Stimulated activated CD8-positive, alpha-beta memory T cell treated with anti-CD3 and anti-CD28 coated beads, Interleukin-7, amount 100 ng/mL, for 1 hour (primary cell): ENCODE measurements at places on chromosomes 1 and 21.

- no peak for DNase-seq
These were observed 996 bp upstream of the SH3BGRL3 start for GRCh38 chr1:26278724-26279455.

- DNase-seq, result no peak
These were observed 15.1 kb upstream of the PADI3 start for GRCh38 chr1:17233675-17234320.

DNA sequence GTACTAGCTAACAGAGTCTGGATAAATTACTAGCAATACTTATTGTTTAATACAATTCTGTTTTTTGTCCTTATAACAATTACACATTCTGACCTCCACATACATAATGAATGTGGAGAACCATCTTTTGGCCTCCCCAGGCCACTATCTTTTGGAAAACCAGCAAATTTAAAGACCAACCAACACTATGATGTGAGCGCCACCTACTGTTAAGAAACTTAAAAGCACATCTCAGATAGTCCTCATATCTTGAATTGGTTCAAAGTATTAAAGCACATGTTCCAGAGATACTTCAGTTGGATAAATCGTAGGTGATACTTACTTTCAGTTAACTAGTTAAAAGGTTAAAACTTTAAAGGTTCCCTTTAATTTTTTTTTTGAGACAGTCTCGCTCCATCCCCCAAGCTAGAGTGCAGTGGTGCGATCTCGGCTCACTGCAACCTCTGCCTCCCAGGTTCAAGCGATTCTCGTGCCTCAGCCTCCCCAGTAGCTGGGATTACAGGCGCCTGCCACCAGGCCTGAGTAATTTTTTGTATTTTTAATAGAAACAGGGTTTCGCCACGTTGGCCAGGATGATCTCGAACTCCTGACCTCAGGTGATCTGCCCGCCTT is 29.3 kb upstream of the USP1 start:
- DNase-seq, result no peak

DNA sequence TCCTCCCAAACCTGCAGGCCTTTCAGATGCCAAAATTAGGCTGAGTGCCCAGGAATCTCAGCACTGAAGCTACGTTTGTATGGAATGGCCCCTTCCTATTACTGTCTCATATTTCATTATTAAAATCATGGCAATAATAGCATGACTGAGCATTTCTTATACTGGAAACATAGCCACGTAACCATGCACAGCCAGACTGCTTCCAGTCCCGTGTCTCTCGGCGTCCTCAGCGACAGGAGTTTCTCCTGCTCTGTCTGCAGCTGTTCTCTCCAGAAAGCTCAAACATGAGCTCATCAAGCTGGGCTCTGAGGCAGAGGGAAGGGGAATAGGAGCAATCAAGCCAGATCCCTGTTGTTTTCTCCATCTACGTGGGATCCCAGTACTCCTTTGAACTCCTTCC is 104.0 kb downstream of the CDC7 start:
- no peak for DNase-seq

DNA sequence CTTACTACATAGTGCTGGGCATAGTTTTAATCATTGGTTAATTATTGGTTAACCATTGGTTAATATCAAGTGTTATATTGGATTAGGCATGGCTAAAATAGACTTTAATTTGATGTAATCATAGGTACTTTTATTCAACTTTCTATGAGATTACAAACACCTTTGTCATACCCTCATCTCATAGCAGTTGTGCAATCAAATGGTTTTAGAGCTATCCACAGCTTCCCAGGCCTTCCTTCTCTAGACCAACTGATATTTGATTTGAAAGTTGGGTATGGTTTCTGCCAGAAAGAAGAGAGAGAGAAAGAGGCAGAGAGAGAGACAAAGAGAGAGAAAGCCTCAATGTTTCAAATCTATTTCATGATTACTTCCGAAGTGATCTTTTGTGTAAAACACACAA is 9.6 kb upstream of the RGS1 start:
- DNase-seq, result no peak

GRCh38 chr1:229792012-229792975 is 166.2 kb downstream of the URB2 start:
- DNase-seq, result no peak
